ENCODE measurements at places on chromosomes 4 and X. TPM values are rescaled to one million over a fixed set of nuclear protein-coding genes. Genes with fewer than 3 reads are reported as not detected.

TDO2 gene
- 0.92 TPM for total RNA-seq

MAGEA2 gene
- total RNA-seq = not detected

ACOT9 gene
- 31.5 TPM for total RNA-seq

FAT1 gene
- 132 TPM for total RNA-seq
